ENCODE measurements at places on chromosomes 7 and 10.

GRCh38 chr7:148987751-148988512 lies 40.4 kb downstream of the PDIA4 start:
- DNase-seq: no peak

GRCh38 chr7:96931891-96932290 lies 73.5 kb upstream of the DLX6 start:
- no peak for DNase-seq

DNA sequence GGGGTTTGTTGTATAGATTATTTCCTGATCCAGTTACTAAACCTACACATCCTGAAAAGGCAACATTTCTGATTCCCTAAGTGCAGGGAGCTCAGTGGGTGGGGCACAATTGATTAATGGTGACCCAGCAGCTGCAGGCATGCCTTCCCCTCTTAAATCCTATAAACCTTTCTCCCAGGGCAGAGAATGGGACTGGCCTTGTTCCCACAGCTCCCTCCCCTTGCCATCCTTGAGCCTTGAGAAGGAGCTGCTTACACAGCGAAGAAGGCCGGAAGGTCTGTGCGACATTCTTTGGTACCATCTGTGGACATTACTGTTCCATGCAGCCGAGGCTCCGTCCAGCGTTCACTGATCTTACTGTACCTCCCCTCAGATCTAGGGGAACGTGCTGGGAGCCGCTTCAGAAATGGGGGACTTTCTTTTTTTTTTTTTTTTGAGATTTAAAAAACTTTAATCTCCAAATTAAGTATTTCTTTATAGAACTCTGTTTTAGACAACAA lies 14.3 kb downstream of the KLF6 start:
- DNase-seq: no peak

GRCh38 chr10:17200912-17201793 lies at the start of gene TRDMT1:
TSS of gene TRDMT1 (minus strand) at chr10:17201672. CDS start at chr10:17201634, 38 bp downstream.
- DNase-seq: peak; percentile 94

GRCh38 chr10:68826764-68827591 lies at the start of gene STOX1:
TSS of gene STOX1 (plus strand) at chr10:68827531. CDS start at chr10:68827624, 93 bp downstream.
- peak; percentile 79 for DNase-seq

GRCh38 chr7:83468251-83468739 lies 180.6 kb downstream of the SEMA3E start:
- DNase-seq: peak; percentile 92
